Stimulated activated CD8-positive, alpha-beta memory T cell treated with anti-CD3 and anti-CD28 coated beads, Interleukin-15, amount 100 ng/mL, for 1 hour (primary cell): ENCODE measurements at places on chromosomes 3 and 15.

- peak; percentile 44 for DNase-seq
Observed at GRCh38 chr3:112560721-112561483, 860 bp downstream of the ATG3 start.

DNA sequence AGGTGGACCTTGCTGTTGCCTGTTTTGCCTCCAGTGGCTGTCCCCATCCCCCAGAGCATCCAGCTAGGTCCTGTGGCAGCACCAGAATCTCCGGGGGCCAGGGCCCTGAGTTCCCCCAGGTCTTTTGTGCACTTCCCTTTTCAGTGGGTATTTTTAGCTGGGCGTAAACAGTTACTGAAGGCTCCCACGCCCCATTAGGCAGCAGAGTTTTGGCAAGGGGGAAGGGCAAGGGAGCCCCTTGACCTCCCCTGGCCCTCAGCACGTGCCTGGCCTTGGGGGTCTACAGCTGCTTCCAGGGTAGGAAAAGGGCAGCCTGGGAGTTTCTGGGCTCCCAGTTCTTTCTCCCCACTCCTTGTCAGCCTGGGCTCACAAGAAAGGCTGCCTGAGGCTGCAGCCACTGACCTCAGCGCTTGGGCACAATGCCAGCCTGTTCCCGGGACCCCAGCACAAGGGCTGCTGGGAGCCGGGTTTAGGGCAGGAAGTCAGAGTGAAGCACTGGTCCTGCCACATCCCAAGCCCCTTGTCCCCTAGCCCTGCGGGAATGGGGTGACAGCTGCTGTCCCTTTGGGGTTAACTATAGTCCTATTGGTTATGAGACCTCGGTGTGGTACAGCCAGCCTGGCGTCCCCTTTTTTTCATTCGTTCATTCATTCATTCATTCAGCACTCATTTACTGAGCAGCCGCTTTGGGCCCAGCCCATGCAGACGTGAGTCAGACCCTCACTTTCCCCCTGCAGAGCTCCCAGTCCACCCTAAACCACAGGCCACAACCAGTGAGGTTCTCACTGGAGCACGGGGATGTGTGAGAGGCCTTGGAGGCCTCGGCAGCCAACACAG, 8.4 kb downstream of the CSK start:
- DNase-seq, result no peak

DNA sequence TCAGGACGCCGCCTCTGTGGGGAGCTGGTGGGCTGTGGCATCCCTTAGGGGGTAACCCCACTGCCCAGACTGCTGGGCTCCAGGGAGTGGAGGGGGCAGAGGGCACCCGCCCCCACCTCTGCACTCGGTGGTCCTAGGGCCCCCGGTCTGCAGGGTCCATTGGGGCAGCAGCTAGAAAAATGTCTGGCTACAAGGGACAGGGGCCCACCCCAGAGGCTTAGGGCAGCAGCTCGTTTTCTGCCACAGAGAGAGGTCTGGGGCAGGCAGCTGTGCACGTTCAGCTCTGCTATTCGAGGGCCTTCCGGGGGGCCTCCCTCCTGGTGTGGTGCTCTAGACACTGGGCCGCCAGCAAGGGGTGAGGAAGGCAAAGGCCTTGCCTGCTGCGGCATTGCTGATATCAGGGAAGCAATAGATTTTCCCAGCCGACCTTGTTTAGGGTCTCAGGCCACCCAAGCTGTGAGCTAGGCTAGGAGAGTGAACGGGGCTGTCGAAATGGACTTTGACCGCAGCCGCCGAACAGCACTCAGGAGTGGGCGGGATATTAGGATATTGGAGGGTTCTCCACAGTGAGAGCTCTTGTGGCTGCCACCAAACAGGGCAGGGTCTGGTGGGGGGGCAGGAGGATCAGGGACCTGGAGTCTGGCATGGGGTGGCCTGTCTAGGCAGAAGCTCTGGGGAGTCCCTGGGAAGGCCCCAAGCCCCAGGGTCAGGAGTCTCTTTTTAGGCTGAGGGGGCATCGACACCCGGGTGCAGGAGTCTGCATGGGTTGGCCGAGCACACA, 61.4 kb upstream of the KLF13 start:
- DNase-seq, result no peak

DNA sequence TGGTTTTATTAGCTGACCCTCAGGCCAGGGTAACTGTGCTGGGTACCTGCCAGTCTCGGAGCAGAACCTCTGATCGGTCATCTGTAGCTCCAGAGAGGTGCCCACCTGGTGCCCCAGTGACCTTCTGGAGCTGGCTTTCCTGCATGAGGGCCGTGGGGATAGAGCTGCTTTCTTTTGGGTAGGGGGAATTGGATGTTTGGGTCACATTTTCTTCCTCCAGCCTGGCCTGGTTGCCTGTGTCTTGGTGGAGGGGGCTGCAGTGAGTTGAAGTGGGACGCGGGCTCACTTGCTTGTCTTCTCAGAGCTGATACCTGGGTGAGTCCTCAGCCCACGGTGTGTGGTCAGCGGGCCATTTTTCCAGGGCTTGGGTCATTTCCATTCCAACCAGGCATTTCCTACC, 2.6 kb downstream of the ZNF710 start:
- DNase-seq, result no peak

DNA sequence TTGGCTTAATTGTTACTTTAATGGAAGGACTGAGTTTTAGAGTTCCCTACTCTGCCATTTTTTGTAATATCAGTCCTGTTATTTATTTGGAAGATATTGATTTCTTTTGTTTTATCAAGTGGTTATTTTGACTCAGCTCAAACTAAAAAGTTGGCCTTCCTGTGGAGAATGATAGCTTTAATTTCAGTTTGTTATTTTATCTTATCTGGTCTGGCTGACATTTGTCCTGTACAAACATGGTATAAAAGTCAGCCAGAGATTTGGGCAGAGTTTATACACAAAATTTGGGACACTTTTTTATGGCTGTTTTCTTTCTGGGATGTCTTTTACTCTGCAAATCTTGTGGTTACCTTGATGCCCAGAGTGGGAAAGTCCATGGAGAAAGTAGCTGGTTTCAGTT, 41.4 kb upstream of the DNAJC19 start:
- DNase-seq, result no peak

GRCh38 chr3:155553326-155553725, 191.5 kb downstream of the PLCH1 start:
- no peak for DNase-seq

GRCh38 chr15:56744701-56745683, 11.7 kb upstream of the ZNF280D start:
- DNase-seq, result no peak

GRCh38 chr3:4232798-4233197, 70.4 kb upstream of the SETMAR start:
- no peak for DNase-seq

- DNase-seq, result no peak
Observed at GRCh38 chr3:42996021-42996420, 16.9 kb downstream of the GASK1A start.

GRCh38 chr3:143847787-143848631, at the start of gene SLC9A9:
TSS of gene SLC9A9 (minus strand) at chr3:143848468. CDS start at chr3:143848322, 146 bp downstream.
- DNase-seq, result no peak

DNA sequence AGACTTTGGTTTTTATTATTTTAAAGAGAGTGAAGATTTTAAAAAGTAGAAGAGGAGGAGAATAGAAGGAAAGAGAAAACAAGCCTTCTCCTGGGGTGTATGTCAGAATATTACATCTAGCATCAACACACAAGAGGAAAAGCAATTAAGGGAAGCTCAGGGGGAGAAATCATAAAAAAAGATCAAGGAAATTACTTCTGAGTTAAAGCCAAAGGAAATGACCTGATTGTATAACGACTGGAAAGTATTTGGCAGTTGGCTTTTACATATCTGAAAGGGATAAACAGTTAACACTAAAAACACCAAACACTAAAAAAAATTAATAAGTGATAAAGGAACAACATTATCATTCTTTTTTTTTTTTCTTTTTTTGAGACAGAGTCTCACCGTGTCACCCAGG, 58.4 kb downstream of the CPNE4 start:
- no peak for DNase-seq

GRCh38 chr15:91876187-91876586, 22.7 kb downstream of the SLCO3A1 start:
- DNase-seq, result no peak

GRCh38 chr3:65402597-65402996, 636.1 kb downstream of the MAGI1 start:
- no peak for DNase-seq

- DNase-seq, result no peak
Observed at GRCh38 chr3:38102444-38102814, 34.5 kb downstream of the ACAA1 start.

DNA sequence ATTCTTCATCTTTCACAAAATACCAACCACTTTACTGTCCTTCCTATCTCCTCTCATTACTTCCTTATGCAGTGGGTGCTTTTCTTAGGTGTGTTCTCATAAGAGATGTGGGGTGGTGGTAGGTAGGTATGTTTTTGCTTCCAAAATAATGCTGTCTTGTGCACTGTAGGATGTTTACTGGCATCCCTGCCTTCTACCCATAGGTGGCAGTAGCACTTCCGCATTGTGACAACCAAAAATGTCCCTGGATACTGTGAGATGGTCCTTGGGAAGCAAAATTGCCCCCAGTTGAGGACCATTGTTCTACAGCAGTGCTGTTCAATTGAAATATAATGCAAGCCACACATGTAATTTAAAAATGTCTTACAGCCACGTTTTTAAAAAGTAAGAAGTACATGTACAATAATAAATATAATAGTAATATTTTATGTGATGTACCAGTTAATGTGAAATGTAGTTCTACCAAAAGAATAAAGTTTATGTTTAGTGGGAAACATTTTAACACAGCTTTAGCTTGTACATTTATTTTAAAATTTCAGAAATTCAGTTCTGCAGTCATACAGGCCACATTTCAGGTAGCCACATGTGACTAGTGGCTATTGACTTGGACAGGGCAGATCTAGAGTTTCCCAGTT, 75.2 kb downstream of the NEO1 start:
- DNase-seq, result no peak

DNA sequence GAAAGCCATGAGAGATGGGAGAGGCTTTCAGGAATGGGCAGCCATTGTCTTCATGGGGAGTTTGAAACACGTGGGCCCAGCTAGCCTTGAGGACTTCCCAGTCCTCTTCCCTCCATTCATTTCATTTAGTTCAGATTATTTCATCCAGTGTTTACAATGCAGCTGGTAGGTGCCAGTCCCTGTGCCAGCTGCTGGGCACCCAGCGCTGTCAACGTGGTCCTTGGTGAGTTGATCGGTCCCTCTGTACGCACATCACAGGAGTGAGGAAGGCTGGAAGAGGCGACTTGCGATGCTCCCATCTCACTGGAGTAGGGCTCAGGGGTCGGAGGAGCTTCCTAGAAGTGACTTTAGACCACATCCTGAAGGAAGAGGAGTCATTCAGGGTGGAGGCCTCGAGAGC, 206.4 kb upstream of the BHLHE40 start:
- DNase-seq, result no peak

DNA sequence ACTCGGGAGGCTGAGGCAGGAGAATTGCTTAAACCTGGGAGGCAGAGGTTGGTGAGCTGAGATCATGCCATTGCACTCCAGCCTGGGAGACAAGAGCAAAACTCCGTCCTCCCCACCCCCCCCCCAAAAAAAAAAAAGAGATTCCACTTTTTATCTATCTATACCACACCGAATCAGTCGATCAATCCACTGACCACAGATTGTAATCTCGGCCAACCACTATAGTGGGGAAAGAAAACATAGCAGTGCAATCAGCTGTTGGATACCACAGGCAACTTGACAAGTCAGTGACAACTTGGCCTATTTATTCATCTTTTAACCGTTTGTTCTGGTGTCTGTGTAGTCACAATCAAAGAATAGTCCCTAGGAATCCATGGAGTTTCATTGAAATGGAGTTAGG, 299.2 kb downstream of the FHIT start:
- no peak for DNase-seq

DNA sequence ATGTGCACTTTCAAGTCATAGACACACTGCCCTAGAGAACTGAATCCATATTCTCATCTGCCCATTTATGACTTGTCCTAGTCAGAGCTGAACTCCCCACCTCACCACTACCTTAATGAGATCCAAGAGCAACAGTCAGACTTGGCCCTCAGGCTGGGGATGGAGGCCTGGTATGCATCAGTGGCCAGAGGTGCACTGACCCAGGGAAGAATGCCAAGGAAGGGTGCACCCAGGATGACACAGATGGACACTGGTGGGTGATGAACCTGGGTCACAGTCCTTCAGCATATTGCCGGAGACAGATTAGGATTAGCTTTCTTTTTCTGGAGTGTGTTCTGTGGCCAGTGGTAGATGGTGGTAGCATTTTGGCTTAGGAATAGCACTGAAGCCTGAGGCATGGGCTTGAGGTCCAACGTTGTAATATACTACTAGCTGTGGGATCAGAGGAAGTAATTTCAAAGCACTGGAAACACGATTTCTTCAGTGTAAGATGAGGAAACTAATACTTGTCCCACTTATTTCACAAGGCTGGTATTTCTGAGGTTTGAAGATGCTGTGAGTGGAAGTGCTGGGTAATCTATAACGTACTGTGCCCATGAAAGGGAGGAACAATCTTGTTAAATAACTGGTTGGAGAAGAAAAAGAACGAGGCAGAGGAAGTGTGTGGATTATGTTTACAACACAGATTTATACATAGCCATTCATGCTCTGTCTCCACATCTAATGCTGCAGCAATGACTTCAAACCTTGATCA, 265.0 kb downstream of the THRB start:
- no peak for DNase-seq

DNA sequence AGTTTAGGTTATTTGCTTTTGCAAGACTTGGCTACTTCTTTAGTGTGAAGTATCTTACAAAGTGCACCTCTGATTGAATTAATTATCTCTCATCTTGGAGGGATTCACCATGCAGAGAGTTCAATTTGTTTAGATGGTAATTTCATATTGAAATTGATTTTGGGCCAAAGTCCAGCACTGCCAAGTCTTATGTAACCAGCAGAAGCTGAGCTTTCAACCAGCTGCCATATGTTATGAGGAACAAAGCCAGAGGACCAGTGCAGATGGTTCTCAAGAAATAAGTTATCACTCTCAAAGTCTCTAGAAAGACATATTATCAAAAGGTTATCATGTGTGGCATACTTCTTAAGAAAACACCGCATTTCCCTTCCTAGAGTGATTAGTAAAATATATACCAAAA, 29.0 kb downstream of the ABHD6 start:
- no peak for DNase-seq

DNA sequence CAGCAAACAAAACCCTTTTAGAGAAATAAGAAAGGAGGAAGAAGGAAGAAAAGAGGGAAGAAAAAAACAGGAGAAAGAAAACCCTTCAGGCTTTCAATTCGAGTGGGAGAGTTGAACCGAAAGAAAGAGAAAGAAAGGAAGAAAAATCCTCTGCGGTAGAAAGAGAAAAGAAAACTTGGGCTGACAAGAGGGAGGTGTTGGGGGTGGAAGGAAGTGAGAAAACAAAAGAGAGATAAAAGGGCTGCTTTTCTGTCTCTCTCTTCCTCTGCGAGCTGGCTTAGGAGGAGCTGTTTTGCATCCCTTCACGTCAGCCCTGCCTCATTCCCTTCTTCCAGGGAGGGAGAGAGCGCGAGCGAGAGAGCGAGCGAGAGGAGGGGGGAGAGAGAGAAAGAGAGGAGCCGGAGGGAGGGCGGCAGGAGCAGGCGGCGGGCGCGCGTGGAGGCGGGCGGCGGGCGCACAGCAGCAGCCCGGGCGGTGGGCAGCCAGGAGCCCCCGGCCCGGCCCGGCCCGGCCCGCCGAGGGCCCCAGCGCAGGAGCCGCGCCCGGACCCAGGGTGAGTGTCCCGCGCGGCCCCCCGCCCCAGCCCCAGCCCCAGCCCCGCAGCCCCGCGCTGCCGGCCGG, at the start of gene ZNF710:
Gene ZNF710, plus strand, starts transcription at position 263 of the 621 bp plus-strand sequence. CDS start 65,814 bp downstream, outside the sequence.
- DNase-seq, result no peak
